Natural killer cell treated with Interleukin-12 subunit alpha and Interleukin-12 subunit beta and Interleukin-15 and Interleukin-18, amount 100 ng/mL, for 72 hours (primary cell): ENCODE measurements at places on chromosomes 1 and 21. TPM values are rescaled to one million over a fixed set of nuclear protein-coding genes. Genes with fewer than 3 reads are reported as not detected.
A peak's percentile ranks its signal among the peaks of the same experiment; 100 is the strongest.

GRCh38 chr21:41147096-41147978 is 20.6 kb upstream of the BACE2 start:
- no peak for DNase-seq
- no peaks in the 10 kb centered on the region for H3K36me3 ChIP-seq
- no peak overlapping the region for H3K27ac ChIP-seq
- no peak overlapping the region for H3K4me3 ChIP-seq

DNA sequence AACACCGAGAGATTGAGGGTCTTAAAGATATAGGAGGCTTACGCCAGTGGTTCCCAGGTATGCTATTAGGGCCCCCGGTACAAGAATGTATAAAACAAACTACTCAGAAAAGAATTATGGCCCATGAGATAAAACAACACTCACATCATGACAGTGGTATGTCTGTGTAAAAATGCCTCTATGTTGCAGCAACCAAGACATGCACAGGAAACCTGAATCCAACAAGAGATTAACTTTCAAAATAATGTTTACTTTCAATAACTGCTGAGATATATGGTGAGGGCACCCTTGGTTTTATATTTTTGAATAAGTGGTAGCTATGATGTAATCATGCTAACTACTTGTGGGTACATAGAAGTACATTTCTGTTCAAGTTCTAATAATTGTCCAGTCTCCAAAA is 74.9 kb downstream of the PUM1 start:
- H3K4me3 ChIP-seq: no peak overlapping the region
- H3K36me3 ChIP-seq: peaks cover 28% of the 10 kb centered on the region
- no peaks in the 10 kb centered on the region for H3K27me3 ChIP-seq
- peaks cover 47% of the 10 kb centered on the region for H3K4me1 ChIP-seq
- peak overlapping the region; percentile 65 for H3K27ac ChIP-seq
- DNase-seq: no peak

GRCh38 chr1:221394011-221394544 is 347.8 kb downstream of the DUSP10 start:
- no peak overlapping the region for H3K27ac ChIP-seq
- no peaks in the 10 kb centered on the region for H3K4me1 ChIP-seq
- peaks cover 37% of the 10 kb centered on the region for H3K27me3 ChIP-seq
- DNase-seq: no peak

GRCh38 chr1:110846861-110847260 is 26.1 kb upstream of the CD53 start:
- DNase-seq: no peak
- H3K27ac ChIP-seq: no peak overlapping the region
- H3K4me3 ChIP-seq: no peak overlapping the region
- H3K4me1 ChIP-seq: peaks cover 5% of the 10 kb centered on the region
- H3K36me3 ChIP-seq: no peaks in the 10 kb centered on the region

- peaks cover 5% of the 10 kb centered on the region for H3K27me3 ChIP-seq
- no peaks in the 10 kb centered on the region for H3K4me1 ChIP-seq
Observed at GRCh38 chr1:221148660-221149059, 269.4 kb downstream of the HLX start.

GRCh38 chr1:176118985-176119384 is 88.1 kb downstream of the COP1 start:
- peaks cover 2% of the 10 kb centered on the region for H3K4me1 ChIP-seq
- H3K4me3 ChIP-seq: no peak overlapping the region
- H3K27me3 ChIP-seq: no peaks in the 10 kb centered on the region
- H3K27ac ChIP-seq: no peak overlapping the region
- no peak for DNase-seq
- peaks cover 15% of the 10 kb centered on the region for H3K36me3 ChIP-seq

- no peaks in the 10 kb centered on the region for H3K36me3 ChIP-seq
- H3K27ac ChIP-seq: no peak overlapping the region
- H3K4me1 ChIP-seq: no peaks in the 10 kb centered on the region
- H3K4me3 ChIP-seq: no peak overlapping the region
- no peaks in the 10 kb centered on the region for H3K27me3 ChIP-seq
- DNase-seq: no peak
Observed at GRCh38 chr1:49854741-49855140, 169.0 kb downstream of the AGBL4 start.

GRCh38 chr21:23507501-23507900 is 2099.8 kb downstream of the MRPL39 start:
- no peak overlapping the region for H3K4me3 ChIP-seq
- no peak overlapping the region for H3K27ac ChIP-seq
- H3K4me1 ChIP-seq: no peaks in the 10 kb centered on the region

GRCh38 chr1:204782118-204782700 is 88.5 kb upstream of the NFASC start:
- H3K4me1 ChIP-seq: no peaks in the 10 kb centered on the region
- no peaks in the 10 kb centered on the region for H3K36me3 ChIP-seq
- H3K27ac ChIP-seq: no peak overlapping the region
- peaks cover 38% of the 10 kb centered on the region for H3K27me3 ChIP-seq

- no peak overlapping the region for H3K4me3 ChIP-seq
- no peak overlapping the region for H3K27ac ChIP-seq
- no peaks in the 10 kb centered on the region for H3K4me1 ChIP-seq
- H3K36me3 ChIP-seq: no peaks in the 10 kb centered on the region
- peaks cover 8% of the 10 kb centered on the region for H3K27me3 ChIP-seq
Observed at GRCh38 chr1:64184003-64184440, 19.4 kb upstream of the UBE2U start.

CCDC27 gene
- total RNA-seq: not detected

DNA sequence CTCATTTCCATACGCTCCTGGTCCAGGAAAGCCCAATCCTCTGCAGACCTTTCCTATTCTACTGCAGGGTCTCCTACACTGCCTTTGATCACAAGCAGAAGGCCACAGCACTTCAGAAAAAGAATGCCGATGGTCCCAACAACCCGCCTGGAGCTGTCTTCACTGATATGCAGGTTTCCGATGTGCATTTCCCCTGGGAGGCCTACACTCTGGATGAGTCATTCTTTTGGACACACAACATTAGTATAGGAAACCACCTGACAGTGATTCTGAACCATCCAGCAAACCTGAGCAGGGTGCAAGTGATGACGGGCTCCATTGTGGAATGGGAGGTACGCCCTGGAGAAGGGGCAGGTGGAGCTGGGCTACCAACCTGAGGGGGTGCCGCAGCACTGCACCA is 15.0 kb downstream of the PCAT6 start:
- peaks cover 9% of the 10 kb centered on the region for H3K27me3 ChIP-seq
- no peaks in the 10 kb centered on the region for H3K36me3 ChIP-seq
- peak overlapping the region; percentile 12 for H3K27ac ChIP-seq
- H3K4me1 ChIP-seq: peaks cover 8% of the 10 kb centered on the region

DNA sequence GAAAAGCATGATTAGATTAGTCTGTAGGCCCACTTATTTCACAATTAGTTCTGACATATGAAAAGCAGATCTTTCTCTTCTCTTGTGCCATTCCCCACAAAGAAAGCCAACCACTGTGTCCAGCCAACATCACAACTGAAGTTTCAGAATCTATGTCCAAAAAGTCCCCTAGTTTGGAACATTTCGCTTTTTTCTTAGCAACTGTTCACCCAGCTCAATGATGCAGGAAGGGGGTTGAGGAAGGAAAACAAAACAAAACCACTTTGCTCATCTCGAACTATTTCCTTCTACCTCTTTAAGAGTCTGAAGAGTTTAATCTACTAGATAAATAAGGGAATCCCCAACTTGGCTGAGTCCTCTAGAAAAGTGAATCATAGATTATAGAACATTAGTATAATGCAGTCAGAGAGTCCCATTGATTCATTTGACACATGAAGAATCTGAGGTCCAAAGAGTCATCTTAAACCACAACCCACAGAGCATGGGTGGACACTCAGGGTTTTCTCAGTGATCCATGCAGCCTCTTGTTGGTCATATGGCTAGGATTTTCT is 159.3 kb upstream of the SGIP1 start:
- H3K4me3 ChIP-seq: peak overlapping the region; percentile 81
- peak; percentile 72 for DNase-seq
- no peaks in the 10 kb centered on the region for H3K27me3 ChIP-seq

- H3K4me3 ChIP-seq: no peak overlapping the region
- peaks cover 24% of the 10 kb centered on the region for H3K27me3 ChIP-seq
Observed at GRCh38 chr1:223198628-223198965, 55.5 kb upstream of the TLR5 start.

DNA sequence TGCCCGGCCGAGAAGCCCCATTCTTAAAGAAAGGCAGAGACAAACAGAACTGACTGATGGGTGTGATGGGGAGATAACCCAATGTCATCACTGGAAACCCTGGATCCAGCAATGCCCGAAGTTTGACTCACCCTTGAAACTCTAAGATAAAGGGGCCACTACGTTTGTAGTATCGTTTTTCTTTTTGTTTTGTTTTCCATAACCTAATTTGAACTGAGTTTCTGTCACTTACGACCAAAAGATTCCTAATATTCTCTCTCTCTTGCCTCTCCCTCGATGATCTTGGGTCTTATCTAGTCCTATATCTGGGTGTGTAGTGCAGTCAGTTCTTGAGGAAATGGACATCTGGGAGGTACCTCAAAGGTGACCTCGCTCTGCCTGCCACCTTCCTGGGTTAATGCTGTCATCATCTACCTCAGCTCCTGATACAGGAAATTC is 57.8 kb upstream of the ID3 start:
- H3K4me1 ChIP-seq: peaks cover 8% of the 10 kb centered on the region
- H3K27me3 ChIP-seq: peaks cover 32% of the 10 kb centered on the region
- peaks cover 4% of the 10 kb centered on the region for H3K36me3 ChIP-seq
- H3K27ac ChIP-seq: no peak overlapping the region
- no peak for DNase-seq
- no peak overlapping the region for H3K4me3 ChIP-seq

- peaks cover 13% of the 10 kb centered on the region for H3K4me1 ChIP-seq
- H3K4me3 ChIP-seq: no peak overlapping the region
- H3K27me3 ChIP-seq: peaks cover 3% of the 10 kb centered on the region
- DNase-seq: no peak
Observed at GRCh38 chr21:44828362-44829056, 10.6 kb upstream of the SUMO3 start.

- peaks cover 28% of the 10 kb centered on the region for H3K36me3 ChIP-seq
- H3K27ac ChIP-seq: no peak overlapping the region
- H3K27me3 ChIP-seq: no peaks in the 10 kb centered on the region
- H3K4me3 ChIP-seq: no peak overlapping the region
Observed at GRCh38 chr1:43382027-43382779, 7.4 kb downstream of the MED8 start.

DNA sequence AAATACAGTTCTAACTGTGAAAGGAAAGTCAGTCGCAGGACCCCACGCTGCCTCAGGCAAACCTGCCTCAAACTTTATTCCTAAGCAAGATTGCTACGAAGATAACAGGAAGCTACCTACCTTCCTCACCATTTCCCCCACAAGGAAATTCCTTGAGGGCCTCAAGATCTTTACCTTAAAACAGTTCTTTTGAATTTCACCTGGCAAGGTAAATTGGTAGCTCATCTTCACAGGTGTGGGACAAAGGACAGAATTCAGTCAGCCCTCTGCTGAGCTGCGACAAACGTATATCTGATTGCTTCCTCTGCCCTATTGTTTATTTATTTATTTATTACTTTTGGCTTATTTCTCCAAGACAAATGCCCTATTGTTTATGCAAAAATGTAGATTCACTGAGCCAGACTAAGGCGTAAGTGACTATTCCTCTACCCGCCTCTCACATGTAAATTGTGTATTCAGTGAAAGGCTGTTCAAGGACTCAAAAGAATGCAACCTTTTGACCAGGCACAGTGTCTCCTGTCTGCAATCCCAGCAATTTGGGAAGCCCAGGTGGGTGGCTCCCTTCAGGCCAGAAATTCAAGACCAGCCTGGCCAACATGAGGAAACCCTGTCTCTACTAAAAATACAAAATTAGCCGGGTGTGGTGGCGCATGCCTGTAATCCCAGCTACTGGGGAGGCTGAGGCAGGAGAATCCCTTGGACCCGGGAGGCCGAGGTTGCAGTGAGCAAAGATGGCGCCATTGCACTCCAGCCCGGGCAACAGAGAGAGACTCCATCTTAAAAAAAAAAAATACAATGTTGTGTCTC is 17.3 kb upstream of the PKNOX1 start:
- no peak overlapping the region for H3K4me3 ChIP-seq
- H3K36me3 ChIP-seq: no peaks in the 10 kb centered on the region
- H3K27ac ChIP-seq: no peak overlapping the region
- DNase-seq: no peak
- H3K27me3 ChIP-seq: no peaks in the 10 kb centered on the region
- H3K4me1 ChIP-seq: peaks cover 4% of the 10 kb centered on the region

- no peak for DNase-seq
- H3K4me3 ChIP-seq: no peak overlapping the region
- H3K27ac ChIP-seq: no peak overlapping the region
- H3K36me3 ChIP-seq: no peaks in the 10 kb centered on the region
Observed at GRCh38 chr1:36920801-36921405, 113.4 kb downstream of the GRIK3 start.

- no peaks in the 10 kb centered on the region for H3K27me3 ChIP-seq
- H3K4me3 ChIP-seq: no peak overlapping the region
- no peak for DNase-seq
- H3K36me3 ChIP-seq: no peaks in the 10 kb centered on the region
- H3K27ac ChIP-seq: peak overlapping the region; percentile 98
- peaks cover 37% of the 10 kb centered on the region for H3K4me1 ChIP-seq
Observed at GRCh38 chr1:86701731-86702130, 2.6 kb upstream of the SH3GLB1 start.

GRCh38 chr1:236854605-236854983 is 59.5 kb downstream of the MTR start:
- DNase-seq: no peak
- H3K27ac ChIP-seq: no peak overlapping the region
- H3K27me3 ChIP-seq: no peaks in the 10 kb centered on the region

CLDN17 gene
- not detected for total RNA-seq

- no peak for DNase-seq
- H3K4me3 ChIP-seq: no peak within 1 kb of the TSS
- H3K27ac ChIP-seq: no peak within 1 kb of the TSS
- no peaks in the 10 kb centered on the region for H3K36me3 ChIP-seq
Observed at GRCh38 chr1:156920233-156921052, at the start of gene LRRC71. Gene LRRC71, plus strand, starts transcription at chr1:156920632. Its CDS starts 172 bp downstream, at chr1:156920804.

- no peaks in the 10 kb centered on the region for H3K36me3 ChIP-seq
- H3K4me3 ChIP-seq: no peak overlapping the region
- DNase-seq: no peak
- peaks cover 8% of the 10 kb centered on the region for H3K27me3 ChIP-seq
Observed at GRCh38 chr21:17495680-17496079, 17.2 kb upstream of the CXADR start.

DNA sequence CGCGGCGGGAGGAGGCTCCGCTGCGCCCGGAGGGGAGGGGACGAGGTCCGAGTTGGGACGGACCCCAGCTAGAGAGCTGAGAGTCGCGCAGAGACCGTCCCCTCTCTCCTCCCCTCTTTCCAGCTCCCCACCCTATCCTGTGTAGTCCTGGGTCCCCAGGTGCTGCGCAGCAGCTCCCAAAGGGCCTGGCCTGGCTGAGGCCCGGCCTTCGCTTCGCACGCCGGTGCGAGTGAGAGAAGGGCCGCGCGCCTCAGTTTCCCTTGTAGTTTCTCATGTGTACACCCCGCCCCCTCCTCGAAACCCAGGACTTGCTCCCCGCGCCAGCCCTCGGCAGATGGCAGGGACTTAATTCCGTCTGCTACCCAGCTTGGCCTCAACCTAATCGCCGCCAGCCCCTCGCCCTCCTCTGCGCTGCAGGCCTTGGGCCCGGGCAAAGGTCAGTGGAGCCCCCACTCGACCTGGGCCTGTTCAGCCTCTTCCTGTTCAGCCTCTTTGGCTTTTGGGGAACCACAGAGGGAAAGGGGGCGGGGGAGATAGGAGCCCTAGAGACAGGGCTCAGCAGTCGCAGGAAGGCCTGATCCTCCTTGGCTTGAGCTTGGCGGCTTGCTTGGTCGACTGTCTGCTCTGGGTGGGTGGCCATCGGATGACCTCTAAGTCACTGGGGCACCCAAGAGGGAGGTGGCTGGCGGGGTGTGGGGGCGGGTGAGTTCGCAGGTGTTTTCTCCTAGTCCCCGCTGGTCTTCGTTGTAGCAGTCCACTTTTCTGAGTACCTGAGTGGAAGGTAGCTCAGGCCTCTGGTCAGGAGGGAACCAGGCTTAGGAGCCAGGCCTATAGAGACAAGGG is 1.0 kb downstream of the ZNF687 start:
- H3K36me3 ChIP-seq: peaks cover 5% of the 10 kb centered on the region
- peak overlapping the region; percentile 98 for H3K27ac ChIP-seq
- peaks cover 27% of the 10 kb centered on the region for H3K4me1 ChIP-seq
- DNase-seq: no peak
- H3K27me3 ChIP-seq: no peaks in the 10 kb centered on the region
- H3K4me3 ChIP-seq: peak overlapping the region; percentile 97
